ENCODE measurements at places on chromosomes 2 and 18.
A peak's percentile ranks its signal among the peaks of the same experiment; 100 is the strongest.

DNA sequence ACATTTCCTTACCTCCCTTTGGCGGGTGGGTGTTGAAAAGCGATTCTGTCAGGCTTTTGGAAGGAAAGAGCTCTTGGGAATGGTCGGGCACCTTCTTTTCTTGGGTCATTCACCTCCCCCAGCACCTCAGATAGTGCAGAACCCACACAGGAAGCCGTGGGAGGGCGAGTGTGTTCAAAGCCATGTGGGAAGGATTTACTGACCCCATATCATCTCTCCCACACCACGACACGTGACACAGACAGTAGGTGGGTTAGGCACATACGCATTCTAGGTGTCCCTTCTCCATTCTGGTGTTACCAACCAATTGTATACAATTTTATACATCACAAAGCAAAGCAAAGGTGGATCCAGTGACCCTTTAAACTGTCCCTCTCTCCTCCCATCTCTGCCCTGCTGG is 263.7 kb upstream of the REV1 start:
- no peak for DNase-seq

GRCh38 chr2:9778012-9778411 is 65.3 kb upstream of the TAF1B start:
- no peak for DNase-seq

DNA sequence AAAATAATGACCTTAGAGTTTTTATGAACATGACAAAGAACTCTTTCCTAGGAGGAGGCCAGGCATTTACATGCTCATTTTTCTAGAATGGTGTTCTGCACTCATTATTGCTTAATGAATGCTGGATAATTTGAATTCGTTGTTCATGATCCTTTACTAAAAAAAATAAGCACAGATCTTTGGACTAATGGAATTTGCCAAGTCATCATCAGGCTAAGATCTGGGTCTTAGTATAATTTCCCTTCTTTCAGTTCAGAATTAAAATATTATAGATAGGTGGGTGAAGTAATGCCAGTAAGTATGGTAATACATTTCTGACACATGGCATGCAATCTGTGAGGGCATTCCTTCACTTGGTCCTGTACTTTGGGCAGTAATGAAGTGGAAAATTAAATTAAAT is 143.8 kb upstream of the AQP4 start:
- DNase-seq = no peak

DNA sequence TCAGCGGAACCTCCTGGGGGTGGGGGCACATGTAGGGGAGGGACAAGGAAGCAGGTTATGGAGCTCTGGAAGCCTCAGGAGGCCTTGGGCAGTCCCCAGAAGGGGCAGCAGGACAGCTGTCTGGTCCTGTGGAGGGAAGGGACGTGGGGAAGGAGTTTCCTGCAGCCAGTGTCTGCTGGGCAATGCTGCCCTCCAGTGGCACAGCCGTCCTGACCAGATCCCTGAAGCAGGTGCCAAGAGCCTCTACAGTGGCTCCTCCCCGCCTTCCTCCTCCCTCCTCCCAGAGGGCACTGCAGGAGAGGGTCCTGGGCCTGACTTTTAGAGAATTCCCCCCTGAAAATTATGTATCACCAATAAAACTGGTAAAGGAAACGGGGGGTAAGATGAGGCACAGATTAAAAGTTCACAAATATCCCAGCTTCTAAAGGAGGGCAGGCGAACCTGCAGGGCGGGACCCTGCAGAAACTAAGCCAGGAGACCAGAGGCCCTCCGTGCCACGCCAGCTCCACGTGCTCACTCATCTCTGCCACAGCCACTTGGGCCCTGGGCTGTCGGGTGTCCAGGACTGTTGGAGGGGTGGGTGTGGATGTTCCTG is 258.5 kb downstream of the TWIST2 start:
- peak; percentile 24 for DNase-seq

DNA sequence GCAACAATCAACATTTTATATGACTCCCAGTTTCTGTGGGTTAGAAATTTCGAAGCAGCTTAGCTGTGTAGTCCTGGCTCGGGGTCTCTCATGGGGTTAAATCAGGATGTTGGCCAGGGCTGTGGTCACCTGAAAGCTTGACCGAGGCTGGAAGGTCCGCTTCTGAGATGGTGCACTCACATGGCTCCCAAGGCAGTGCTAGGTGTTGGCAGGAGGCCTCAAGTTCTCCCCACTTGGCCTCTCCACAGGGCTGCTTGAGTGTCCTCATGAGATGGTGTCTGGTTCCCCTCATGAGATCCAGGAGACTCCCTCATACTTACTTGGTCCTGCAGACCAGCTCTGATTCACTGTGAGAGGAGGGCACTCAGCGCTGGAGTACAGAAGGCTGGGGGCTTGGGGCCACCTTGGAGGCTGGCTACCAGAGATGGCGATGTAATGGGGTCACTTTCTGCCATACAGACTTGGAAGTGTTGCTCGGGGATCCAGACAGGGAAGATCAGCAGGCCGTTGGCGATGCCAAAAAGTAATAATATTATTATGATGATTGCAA is 98.8 kb downstream of the INHBB start:
- no peak for DNase-seq

DNA sequence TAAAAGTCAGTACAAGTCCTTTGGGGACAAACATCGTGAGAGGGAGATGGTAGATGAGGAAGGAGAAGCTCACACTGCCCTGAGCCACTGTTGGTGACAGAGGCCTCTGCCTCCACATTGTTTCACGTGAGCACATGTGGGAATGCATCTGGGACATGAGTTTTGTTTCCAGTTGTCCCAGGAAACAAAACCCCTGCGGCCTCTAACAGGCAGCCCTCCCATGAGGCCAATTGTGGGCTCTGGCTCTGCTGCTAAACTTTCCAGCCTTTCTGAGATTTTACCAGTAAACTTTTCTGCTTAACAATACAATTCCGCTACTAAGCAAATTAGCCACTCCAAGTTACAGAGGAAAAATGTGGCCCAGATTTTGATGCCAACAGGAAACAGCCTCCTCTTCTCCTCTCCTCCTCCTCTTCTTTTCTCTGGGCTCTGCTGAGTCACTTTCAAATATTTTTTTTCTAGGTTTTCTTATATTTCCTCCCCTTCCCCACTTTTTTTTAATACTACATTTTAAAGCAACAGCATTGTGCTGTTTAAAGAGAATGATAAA is 23.4 kb upstream of the LRRC30 start:
- DNase-seq = no peak

- no peak for DNase-seq
Observed at GRCh38 chr2:57681650-57682049, 365.0 kb upstream of the VRK2 start.

DNA sequence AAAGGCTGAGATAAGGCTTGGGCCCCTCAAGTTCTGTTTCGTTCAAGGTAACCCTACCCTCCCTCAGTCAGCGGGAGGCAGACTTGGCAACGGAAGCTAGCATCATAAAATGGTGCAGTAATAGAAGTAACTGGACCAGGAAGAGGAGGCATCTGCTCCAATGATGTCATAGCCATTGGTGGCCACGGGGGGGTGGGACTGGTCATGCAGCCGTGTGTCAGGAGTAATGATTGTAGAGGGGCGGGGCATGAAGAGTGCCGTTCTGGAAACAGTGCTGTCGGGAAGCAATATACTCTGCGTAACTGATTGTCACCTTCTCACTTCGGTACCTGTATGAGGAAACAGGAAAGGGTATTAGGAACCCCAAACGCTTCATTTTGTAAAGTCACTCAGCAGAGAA is 6.9 kb upstream of the POLR2D start:
- no peak for DNase-seq

GRCh38 chr18:32271672-32272208 is 81.9 kb downstream of the MEP1B start:
- peak; percentile 8 for DNase-seq

DNA sequence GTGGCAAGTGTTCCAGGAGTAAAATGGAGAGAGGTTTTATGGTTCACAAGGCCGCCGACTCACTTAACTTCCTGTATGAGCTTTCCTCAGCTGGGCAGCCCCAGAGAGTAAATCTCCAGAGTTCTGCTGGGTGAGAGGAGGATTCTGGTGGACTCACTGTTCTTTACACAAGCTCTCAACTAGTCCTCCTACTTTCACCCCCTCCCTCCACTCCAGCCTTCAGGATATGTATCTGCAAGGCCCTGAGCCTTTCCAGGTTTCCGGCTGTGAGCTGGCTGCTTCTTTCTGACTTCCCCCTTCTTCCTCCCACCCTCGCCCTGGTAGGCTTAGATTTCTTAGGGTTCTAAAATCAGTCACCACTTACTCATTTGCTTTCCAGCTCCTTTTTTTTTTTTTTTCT is 34.0 kb downstream of the EML6 start:
- DNase-seq = no peak

GRCh38 chr2:58502931-58503330 is 261.8 kb upstream of the FANCL start:
- DNase-seq = no peak

GRCh38 chr2:231152800-231153557 is 28.1 kb upstream of the HTR2B start:
- DNase-seq = no peak

DNA sequence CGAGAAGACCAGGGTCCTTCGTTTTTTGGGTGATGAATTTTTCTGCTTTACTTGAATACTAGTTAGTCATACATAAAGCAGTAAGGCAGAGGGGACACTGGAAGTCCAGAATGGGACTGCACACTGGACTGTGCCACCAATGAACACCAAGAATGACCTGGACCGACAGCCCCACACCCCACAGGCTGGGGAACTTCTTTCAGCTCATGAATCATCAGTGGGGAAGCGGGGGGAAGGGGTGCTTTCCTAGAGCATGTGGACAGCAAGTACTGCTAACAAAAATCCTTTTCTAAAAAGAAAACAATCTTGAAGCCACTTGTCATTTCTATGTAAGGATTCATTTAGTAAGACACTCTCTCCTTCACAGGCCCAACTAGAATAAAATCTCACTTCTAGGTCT is 86.0 kb downstream of the DTNB start:
- DNase-seq = no peak

GRCh38 chr2:139156730-139157129 is 376.5 kb upstream of the NXPH2 start:
- no peak for DNase-seq

DNA sequence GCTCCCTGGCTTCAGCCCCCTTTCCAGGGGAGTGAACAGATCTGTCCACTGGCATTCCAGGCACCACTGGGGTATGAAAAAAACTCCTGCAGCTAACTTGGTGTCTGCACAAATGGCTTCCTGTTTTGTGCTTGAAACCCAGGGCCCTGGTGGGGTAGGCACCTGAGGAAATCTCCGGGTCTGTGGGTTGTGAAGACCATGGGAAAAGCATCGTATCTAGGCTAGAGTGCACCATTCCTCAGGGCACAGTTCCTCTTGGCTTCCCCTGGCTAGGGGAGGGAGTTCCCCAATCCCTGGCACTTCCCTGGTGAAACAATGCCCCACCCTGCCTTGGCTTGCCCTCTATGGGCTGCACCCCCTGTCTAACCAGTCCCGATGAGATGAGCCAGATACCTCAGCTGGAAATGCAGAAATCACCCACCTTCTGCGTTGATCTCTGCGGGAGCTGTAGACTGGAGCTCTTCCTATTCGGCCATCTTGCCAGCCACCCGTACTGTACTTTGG is 34.1 kb downstream of the TFPI start:
- DNase-seq = no peak

- DNase-seq = no peak
Observed at GRCh38 chr18:50981381-50981780, 13.5 kb downstream of the ELAC1 start.

DNA sequence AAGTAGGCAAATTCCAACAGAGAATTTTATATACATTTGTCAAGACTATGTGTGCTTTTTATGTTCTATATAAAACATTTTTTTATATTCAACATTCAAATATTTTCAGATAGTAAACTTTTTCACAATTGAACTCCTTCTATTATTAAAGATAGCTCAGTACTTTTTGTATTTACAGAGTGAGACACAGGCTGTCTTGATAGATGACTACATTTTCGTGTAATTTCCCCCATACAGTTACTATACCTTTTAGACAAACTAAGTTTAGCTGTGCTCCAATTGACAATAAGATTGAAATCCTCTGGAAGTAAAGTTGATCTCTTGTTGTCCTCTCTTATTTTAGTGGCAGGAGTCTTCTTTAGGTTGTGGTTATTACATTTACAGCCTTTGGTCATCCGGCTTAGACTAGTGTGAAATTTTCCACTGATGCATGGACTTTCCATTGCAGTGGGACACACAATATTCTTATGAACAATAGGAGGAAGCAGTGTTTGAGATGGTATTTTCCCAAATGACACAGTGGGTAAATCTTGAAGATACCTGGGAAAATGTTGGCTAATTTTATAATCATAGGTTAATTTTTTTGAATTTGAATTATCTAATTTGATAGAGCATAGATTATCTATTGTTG is 21.0 kb downstream of the ZSWIM2 start:
- DNase-seq = no peak

DNA sequence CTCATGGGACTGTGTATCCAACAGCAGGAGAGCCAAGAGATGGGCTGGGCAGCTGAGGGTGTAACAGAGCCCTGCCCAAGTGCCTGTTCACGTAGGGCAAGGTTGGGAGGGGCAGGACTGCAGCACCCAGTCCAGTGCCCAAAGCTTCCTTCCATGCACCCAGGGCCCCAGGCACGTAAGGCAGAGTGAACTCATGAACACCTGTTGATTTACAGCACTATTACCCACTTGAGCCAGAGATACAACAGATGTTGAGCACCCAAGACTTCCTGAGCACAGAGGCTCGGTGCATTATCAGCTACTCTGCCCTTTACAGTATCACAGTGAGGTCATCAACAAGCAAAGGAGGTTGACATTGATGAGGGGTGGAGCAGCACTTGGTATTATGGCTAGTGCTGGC is 50.2 kb upstream of the FHL2 start:
- DNase-seq = no peak

- DNase-seq = no peak
Observed at GRCh38 chr18:37612524-37613252, 47.1 kb upstream of the CELF4 start.

- DNase-seq = peak; percentile 81
Observed at GRCh38 chr2:202113571-202114142, 40.6 kb downstream of the KIAA2012 start.

DNA sequence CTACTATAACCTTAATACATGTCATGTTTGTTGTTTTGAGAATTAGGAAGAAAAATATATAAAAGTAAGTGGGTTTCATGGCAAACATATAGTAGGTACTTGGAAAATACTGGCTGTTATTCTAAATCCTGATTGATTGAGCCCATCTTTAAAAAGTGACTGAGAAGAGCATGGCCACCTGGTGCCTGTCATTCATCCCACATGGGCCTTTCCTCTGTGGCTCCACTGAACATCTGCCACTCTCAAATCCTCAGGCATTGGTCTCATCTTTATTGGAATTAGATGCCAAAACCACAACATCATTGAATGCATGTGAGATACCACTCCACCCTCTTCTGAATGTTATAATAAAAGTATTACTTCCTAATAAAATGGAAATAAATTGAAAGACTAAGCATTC is 101.6 kb upstream of the TTN start:
- DNase-seq = no peak

GRCh38 chr2:221943076-221943810 is 355.6 kb downstream of the PAX3 start:
- no peak for DNase-seq

GRCh38 chr2:86249176-86249575 is 49.9 kb downstream of the MRPL35 start:
- no peak for DNase-seq

DNA sequence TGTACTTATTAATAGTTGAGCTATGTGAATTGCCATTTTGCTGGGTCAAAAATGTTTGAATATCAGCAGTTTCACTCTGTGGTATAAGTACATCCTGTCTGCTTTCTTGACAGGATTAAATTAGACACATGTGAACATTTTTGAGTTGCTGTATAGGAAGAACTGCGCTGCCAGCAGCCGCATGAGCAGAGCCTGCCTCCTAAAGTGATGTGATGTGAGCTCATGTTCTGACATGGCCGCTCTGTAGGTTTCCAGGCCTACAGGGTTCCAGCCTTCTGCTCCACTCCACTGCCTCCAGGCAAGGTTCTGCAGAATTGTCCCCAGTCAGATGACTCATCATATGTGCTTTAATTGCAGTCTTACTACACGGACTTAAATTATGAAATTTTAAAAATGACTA is 119.7 kb upstream of the NFATC1 start:
- no peak for DNase-seq
